H1 (cell line): ENCODE measurements at places on chromosomes 7 and 10. TPM values are rescaled to one million over a fixed set of nuclear protein-coding genes. Genes with fewer than 3 reads are reported as not detected.
A peak's percentile ranks its signal among the peaks of the same experiment; 100 is the strongest.

The PLAC9 gene
- total RNA-seq = 12.4 and 16.7 TPM in 2 replicates

The TCF7L2 gene
- 63.7 and 67.3 TPM in 2 replicates for total RNA-seq

The FRMPD2 gene
- 0.07 and 0.10 TPM in 2 replicates for total RNA-seq

GRCh38 chr10:130464426-130464825 lies 328.2 kb downstream of the GLRX3 start:
- no peaks in the 10 kb centered on the region for H3K36me3 ChIP-seq
- H3K27ac ChIP-seq = no peak overlapping the region
- no peaks in the 10 kb centered on the region for H3K4me1 ChIP-seq
- DNase-seq = no peak
- no peak overlapping the region for H3K4me3 ChIP-seq

DNA sequence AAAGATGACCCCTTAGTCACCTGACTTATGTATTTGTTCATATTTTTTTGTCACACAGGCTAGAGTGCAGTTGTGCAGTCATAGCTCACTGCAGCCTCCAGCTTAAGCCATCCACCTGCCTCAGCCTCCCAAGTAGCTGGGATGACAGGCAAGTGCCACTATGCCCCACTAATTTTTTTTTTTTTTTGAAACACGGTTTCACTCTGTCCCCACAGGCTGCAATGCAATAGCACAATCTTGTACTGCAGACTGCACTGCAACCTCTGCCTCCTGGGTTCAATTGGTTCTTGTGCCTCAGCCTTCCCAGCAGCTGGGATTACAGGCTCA lies 1.8 kb downstream of the MBLAC1 start:
- DNase-seq = no peak
- no peak overlapping the region for H3K4me3 ChIP-seq
- H3K36me3 ChIP-seq = no peaks in the 10 kb centered on the region
- H3K4me1 ChIP-seq = no peaks in the 10 kb centered on the region
- no peak overlapping the region for H3K27ac ChIP-seq

The ORAI2 gene
- total RNA-seq = 20.7 and 22.9 TPM in 2 replicates

- no peaks in the 10 kb centered on the region for H3K27me3 ChIP-seq
- no peak overlapping the region for H3K27ac ChIP-seq
- DNase-seq = no peak
- H3K4me1 ChIP-seq = no peaks in the 10 kb centered on the region
- H3K4me3 ChIP-seq = no peak overlapping the region
- H3K36me3 ChIP-seq = no peaks in the 10 kb centered on the region
Measured at GRCh38 chr7:100221231-100221718, 1.5 kb downstream of the PVRIG start.

The TYW1 gene
- 16.1 and 16.2 TPM in 2 replicates for total RNA-seq

The MMD2 gene
- total RNA-seq = not detected in 2 replicates

GRCh38 chr7:26535483-26536007 lies 243.9 kb downstream of the SNX10 start:
- DNase-seq = no peak
- H3K4me1 ChIP-seq = no peaks in the 10 kb centered on the region
- no peaks in the 10 kb centered on the region for H3K27me3 ChIP-seq
- H3K27ac ChIP-seq = no peak overlapping the region
- no peak overlapping the region for H3K4me3 ChIP-seq

GRCh38 chr10:111085690-111086353 lies 9.0 kb downstream of the ADRA2A start:
- no peaks in the 10 kb centered on the region for H3K36me3 ChIP-seq
- peaks cover 11% of the 10 kb centered on the region for H3K4me1 ChIP-seq
- H3K4me3 ChIP-seq = no peak overlapping the region
- H3K27me3 ChIP-seq = no peaks in the 10 kb centered on the region; the same call in 1 of the 2 replicates
- no peak for DNase-seq

DNA sequence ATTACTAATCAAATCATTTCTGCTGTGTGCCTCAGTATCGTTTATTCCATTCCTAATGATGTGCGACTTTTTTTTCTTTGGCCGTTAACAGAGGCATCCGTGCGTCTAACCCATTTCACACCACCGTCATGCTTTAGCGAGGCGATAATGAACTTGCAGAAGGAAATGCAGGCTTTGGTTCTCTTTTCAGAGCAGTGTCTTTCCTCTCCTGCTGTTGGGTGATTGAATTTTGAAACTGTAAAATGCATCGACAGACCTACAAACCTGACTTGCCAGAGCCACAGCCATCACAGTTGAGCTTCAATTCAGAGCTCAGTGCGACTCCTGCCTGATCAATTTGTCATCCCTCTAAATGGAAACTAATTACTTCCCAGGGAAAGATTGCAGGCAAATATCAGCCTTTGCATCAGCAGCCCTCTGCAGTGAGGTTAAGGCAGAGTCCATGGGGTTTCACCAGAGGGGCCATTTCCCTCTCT lies 486.0 kb upstream of the GALNT17 start:
- H3K27me3 ChIP-seq = no peaks in the 10 kb centered on the region
- no peaks in the 10 kb centered on the region for H3K36me3 ChIP-seq
- H3K27ac ChIP-seq = no peak overlapping the region
- H3K4me3 ChIP-seq = no peak overlapping the region

GRCh38 chr7:86863452-86863851 lies 196.0 kb downstream of the ELAPOR2 start:
- no peak for DNase-seq
- no peaks in the 10 kb centered on the region for H3K36me3 ChIP-seq
- H3K4me3 ChIP-seq = no peak overlapping the region
- no peaks in the 10 kb centered on the region for H3K27me3 ChIP-seq

DNA sequence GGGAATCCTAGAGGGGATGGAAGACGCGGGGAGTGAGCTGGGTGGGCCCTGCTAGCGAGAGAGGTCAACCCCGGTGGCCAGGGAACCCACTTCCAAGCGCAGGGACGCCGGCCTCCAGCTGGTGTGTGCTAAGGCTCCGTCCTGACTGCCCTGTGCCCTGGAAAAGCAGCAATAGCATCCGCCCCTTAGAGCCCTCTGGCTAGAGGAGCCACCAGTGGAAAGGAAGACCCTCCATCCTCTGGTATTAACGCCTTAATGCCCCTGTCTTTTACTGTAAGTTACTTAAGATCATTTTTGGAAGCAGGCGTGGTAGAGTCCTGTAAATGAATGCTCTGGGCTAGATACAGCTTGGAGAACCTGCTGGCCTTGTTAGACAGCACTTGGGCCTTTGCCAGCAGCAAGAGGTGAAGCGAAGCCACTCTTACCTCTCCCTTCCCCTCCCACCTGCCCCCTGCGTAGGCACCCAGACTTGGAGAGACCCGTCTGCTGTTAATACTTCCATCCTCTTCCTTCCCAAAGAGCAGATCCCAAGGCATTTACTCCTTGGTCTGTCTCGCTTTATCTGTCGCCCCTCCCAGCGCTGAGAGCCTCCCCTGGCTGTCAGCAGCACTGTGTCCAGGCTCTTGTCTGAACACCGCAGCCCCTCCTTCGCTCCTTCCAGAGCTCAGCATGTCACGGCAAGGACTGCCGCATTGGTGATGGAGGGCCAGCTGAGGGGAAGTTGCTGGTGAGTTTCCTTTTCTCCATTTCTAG lies 4.6 kb downstream of the REPIN1 start:
- no peaks in the 10 kb centered on the region for H3K27me3 ChIP-seq
- peaks cover 16% of the 10 kb centered on the region for H3K36me3 ChIP-seq
- peaks cover 7% of the 10 kb centered on the region for H3K4me1 ChIP-seq
- no peak for DNase-seq
- no peak overlapping the region for H3K27ac ChIP-seq

DNA sequence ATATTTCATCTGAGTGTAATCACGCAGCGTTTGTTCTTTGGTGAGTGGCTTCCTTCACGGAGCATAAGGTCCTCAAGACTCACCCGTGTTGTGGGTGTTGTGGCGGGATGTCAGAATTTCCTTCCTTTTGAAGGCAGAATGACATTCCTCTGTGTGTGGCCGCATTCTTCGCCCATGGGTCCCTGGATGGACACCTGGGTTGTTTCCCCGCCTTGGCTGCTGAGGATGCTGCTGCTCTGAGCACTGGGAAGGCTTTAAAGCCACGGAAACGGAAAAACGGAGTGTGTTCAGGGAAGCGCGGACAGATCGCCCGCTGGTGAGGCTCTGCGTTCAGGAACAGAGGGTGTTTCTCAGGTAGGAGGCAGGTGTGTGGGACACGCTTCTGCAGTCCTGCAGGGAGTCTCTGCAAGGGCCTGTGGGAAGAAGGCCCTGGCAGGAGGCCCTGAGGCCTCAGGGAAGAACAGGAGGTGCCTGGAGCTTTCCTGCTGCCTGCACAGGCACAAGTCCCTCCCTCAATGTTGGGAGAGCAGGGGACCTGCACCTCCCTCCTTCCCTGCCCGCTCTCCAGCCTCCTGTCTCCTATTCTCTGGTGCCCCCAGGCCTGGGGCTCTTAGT lies 35.7 kb upstream of the SHH start:
- H3K4me3 ChIP-seq = no peak overlapping the region
- no peaks in the 10 kb centered on the region for H3K36me3 ChIP-seq
- H3K27me3 ChIP-seq = no peaks in the 10 kb centered on the region
- no peak overlapping the region for H3K27ac ChIP-seq

The FAM13C gene
- 0.23 and 0.56 TPM in 2 replicates for total RNA-seq

The KCND2 gene
- total RNA-seq = 7.3 and 7.7 TPM in 2 replicates

DNA sequence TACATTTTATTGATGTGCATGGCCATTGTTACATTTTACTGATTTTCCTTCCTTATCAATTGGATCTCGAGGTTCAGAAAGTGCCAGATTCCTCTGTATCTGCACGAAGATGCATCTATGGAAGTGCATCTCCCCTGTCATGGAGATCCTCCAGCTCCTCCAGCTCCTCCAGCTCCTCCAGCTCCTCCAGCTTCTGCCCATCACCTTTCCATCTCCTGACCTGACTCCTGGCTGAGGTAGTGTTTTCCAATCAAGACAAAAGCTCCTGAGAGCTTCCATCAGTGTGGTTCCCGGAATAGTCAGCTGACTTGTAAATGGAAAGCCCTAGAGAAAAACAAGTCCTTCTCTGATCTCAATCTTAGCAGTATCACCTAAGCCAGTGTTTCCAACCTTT lies 90.8 kb upstream of the KLF6 start:
- H3K4me1 ChIP-seq = no peaks in the 10 kb centered on the region
- H3K4me3 ChIP-seq = no peak overlapping the region
- 0 out of 2 replicates have a peak overlapping the region, but pooled peaks have one; percentile 29 for H3K27ac ChIP-seq
- H3K27me3 ChIP-seq = no peaks in the 10 kb centered on the region

DNA sequence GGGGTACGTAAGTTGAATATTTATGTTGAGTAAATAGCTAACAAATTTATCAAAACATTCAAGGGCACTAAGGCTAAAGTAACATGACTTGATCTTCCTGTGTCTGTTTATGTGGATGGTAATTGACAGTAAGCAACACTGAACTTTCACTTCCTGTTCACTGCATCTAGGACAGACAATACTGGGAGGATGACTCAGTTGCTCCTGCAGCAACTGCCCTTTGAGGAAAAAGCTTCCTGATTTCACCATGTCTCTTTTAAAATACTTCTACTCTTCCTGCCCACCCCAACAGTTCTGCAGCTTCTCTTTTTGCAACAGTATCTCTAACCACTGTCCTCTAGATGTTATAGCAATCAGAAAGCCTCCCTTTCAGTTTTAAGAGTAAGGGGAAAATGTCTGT lies 76.6 kb upstream of the HGF start:
- H3K4me1 ChIP-seq = no peaks in the 10 kb centered on the region
- H3K27me3 ChIP-seq = no peaks in the 10 kb centered on the region
- H3K36me3 ChIP-seq = no peaks in the 10 kb centered on the region
- DNase-seq = no peak
- H3K4me3 ChIP-seq = no peak overlapping the region
- H3K27ac ChIP-seq = no peak overlapping the region

DNA sequence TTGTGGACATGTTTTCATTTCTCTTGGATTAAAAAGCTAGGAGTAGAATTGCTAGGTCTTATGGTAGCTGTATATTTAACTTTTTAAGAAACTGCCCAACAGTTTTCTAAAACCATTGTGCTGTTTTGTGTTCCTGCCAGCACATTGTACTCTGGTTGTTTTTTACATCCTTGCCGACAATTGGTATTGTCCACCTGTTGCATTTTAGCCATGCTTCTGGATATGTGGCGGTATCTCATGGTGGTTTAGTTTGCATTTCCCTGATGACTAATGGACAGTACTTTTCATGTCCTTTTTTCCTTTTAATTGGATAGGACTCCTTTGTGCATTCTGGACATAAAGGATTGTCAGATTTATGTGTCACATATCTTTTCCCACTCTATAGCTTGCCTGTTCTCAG lies 45.5 kb downstream of the STK17A start:
- H3K36me3 ChIP-seq = peaks cover 11% of the 10 kb centered on the region
- no peak overlapping the region for H3K27ac ChIP-seq
- H3K4me1 ChIP-seq = no peaks in the 10 kb centered on the region
- H3K4me3 ChIP-seq = no peak overlapping the region

- DNase-seq = peak; percentile 55
- H3K27ac ChIP-seq = no peak overlapping the region; the same call in 1 of the 2 replicates
- H3K4me1 ChIP-seq = peaks cover 3% of the 10 kb centered on the region
Measured at GRCh38 chr7:117019786-117020590, 66.7 kb downstream of the ST7 start.

The SEPHS1 gene
- total RNA-seq = 633 and 683 TPM in 2 replicates
